ENCODE measurements at places on chromosomes 5 and 9.

- no peak for DNase-seq
Observed at GRCh38 chr9:102975251-102975650, 19.9 kb upstream of the CYLC2 start.

DNA sequence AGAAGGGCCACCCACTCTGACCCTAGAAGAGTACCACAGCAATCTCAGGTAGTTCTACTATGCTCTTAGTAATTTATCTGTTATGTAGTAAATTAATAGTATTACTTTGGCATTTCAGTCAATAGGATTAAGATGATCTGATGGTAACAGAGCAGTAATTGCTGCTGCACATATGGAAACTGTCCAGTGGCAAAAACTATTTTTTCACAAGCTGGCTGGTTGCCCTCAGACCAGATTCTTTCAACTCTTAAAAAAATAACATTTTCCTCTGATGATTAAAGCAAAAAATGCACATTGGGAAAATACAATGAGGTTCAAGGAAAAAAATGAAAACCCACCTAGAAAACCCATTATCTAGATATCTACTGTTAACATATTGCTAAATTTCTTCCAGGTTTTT lies 19.7 kb downstream of the GLRA1 start:
- no peak for DNase-seq

DNA sequence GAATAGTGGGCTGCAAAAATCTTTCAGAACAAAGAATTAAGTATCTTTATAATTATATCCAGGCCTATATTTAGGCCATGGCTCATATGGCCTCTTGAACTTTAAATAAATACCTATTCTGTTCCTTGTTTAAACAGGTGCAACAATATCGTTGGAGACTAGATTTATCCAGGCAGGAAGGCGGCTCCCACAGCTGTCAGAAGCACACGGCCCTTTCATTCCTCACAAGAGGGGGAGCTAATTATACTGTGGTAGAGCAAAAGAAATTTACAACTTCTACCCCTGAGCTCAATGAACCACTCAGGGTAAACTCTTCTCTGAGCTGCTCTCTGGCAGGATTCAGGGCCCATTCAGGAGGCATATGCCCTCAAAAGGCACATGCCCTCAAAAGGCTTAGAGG lies 31.3 kb downstream of the TMEM174 start:
- DNase-seq, result no peak

- DNase-seq, result no peak
Observed at GRCh38 chr5:116439905-116440304, 134.7 kb downstream of the SEMA6A start.

- DNase-seq, result no peak
Observed at GRCh38 chr5:29462241-29462640, 1731.2 kb upstream of the CDH6 start.

DNA sequence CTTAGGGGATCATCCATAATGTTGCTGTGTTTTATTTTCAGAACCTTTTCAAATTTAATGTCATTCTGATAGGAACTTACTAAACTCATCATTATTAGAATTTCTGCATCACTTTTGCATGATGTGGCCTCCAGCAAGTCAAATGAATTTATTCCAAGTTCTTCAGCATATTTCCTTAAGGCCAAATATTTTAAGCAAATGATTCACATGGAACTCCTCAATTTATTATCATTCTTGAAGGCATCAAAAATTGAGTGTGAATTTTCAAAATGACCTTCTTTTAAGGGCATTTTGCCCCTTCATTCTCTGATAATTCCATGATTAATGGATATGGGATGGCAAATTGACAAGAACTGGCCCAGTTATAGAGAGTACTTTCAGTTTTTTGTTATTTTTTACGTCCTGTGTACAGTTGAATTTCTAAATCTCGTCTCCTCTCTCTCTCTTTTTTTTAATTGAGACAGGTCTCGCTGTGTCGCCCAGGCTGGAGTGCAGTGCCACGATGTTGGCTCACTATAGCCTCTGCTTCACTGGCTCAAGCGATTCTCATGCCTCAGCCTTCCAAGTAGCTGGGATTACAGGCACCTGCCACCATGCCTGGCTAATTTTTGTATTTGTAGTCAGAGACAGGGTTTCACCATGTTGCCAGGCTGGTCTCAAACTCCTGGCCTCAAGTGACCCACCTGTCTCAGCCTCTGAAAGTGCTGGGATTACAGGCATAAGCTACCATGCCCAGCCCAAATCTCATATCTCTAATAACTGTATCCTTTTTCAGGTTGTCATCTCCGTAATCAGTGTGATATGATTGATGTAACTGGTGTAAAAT lies 29.1 kb downstream of the GPR21 start:
- no peak for DNase-seq

DNA sequence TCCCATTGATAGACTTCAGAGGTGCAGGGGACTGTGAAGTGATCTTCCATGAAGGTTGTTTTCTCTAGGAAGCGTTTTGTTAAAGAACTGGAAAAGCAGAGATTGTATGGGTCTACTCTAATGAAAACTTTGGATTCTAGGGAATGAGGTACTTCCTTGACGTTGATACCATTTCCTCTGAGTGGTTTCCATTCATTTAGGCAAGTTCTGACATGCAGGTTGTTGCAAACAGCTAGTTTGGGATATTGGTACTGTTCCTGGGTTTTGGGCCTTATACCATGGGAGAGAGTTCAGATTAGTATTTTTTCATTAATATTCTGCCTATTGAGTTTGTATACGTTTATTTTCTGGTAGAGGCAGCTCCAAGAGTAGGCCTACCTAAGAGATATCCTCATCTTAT lies 25.7 kb downstream of the SMARCA2 start:
- no peak for DNase-seq

GRCh38 chr5:158599157-158599556 lies 500.6 kb downstream of the EBF1 start:
- no peak for DNase-seq

DNA sequence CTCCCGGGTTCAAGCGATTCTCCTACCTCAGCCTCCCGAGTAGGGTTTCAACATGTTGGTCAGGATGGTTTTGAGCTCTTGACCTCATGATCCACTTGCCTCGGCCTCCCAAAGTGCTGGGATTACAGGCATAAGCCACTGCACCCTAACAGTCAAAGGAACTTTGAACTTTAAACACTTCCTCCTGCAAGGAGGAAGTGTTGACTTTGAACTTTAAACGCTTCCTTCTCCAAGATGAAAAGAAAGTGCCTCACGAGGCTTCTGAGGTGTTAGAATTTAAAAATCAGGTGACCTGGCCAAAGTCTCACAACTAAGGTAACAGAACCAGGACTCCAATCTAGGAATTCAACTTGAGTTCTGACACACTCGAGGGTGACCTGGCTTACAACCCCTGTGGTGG lies 150.9 kb downstream of the BRINP1 start:
- DNase-seq, result no peak

DNA sequence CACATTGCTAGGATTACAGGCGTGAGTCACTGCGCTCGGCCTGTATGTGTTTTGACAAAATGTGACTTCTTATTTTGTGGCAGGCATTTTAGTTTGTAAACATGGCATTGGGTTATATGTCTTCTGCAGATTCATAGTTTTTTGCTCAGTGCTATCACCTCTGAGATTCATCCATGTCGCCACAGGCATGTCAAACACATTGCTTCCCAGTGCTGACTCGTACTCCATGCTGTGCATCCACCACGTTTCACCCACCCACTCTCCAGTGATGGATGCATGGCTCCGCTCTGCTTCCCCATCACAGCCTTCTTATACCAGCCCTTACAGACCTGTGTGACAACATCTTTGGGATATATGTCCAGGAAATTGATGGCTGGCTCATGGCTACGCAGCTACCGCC lies 158.8 kb downstream of the GAS1 start:
- peak; percentile 31 for DNase-seq

DNA sequence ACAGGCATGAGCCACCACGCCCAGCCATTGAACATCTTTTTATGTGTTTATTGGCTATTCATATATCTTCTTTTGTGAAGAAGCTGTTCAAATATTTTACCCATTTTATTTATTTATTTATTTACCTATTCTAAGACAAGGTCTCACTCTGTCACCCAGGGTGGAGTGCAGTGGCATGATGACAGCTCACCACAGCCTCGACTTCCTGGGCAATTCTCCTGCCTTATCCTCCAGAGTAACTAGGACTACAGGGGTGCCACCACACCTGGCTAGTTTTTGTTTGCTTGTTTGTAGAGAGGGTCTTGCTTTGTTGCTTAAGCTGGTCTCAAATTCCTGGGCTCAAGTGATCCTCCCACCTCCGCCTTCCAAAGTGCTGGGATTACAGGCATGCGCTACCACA lies 33.5 kb downstream of the NAIF1 start:
- DNase-seq, result no peak

- DNase-seq, result no peak
Observed at GRCh38 chr5:142568996-142569335, 116.9 kb downstream of the FGF1 start.

- DNase-seq, result no peak
Observed at GRCh38 chr5:127216898-127217675, 73.5 kb upstream of the MEGF10 start.

GRCh38 chr9:111839987-111840386 lies 45.2 kb upstream of the SHOC1 start:
- no peak for DNase-seq

DNA sequence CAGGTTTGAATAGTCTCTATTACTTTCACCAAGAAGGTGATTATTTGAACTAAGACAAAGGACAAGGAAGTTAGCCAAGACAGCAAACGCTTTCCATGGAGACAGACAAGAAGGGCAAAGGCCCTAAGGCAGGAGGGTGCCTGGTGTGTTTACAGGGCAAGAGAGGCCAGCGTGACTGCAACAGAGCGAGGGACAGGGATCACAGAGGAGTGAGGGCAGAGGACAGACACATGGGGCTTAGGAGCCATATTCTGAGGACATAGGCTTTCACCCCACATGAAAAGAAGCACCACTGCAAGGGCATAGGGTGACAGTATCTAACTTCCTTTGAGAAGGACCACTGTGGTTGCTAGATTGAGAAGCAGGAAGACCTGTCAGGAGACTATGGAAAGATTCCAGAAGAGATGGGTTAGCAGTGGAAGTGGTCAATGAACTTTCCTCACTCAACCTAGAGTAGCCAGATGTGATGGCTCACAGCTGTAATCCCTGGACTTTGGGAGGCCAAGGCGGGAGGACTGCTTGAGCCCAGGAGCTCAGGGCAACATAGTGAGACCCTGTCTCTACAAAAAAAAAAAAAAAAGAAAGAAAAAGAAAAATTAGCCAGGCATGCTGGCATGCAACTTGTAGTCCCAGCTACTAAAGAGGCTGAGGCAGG lies 5.0 kb upstream of the HAVCR1 start:
- DNase-seq, result no peak

DNA sequence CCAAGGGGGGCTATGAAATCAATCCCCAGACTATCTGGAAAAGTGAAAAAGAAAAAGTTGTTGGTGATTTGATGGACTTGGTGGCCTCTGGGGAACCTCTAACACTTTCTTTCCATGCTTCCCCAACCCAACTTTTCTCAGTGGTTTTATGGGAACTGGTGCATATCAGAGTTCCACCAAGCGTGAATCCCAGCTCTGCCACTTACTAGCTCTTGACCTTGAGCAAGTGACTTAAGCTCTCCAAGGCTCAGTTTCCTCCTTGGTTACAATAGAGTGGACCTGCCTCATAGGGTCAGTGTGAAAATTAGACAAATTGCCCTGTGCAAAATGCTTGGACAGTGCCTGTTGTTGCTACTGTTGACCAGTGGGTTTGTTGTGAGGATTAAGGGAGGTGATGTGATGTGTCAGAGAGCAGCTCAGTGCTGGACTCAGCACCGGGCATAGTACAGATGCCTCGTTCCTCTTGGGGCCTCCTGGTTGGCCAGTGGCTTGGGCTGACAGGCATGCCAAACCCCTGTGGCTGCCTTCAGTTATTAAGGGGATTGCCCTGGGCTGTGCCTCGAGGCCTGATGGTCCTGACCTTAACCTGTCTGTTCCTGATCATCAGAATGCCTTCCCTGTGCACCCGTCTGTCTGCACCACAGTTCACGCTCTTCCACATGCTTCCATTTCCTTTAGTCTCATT lies 49.3 kb downstream of the COL15A1 start:
- DNase-seq, result peak; percentile 80

- no peak for DNase-seq
Observed at GRCh38 chr9:2319421-2319820, 302.2 kb upstream of the VLDLR start.

GRCh38 chr5:147388184-147389108 lies 121.4 kb downstream of the DPYSL3 start:
- DNase-seq, result no peak

DNA sequence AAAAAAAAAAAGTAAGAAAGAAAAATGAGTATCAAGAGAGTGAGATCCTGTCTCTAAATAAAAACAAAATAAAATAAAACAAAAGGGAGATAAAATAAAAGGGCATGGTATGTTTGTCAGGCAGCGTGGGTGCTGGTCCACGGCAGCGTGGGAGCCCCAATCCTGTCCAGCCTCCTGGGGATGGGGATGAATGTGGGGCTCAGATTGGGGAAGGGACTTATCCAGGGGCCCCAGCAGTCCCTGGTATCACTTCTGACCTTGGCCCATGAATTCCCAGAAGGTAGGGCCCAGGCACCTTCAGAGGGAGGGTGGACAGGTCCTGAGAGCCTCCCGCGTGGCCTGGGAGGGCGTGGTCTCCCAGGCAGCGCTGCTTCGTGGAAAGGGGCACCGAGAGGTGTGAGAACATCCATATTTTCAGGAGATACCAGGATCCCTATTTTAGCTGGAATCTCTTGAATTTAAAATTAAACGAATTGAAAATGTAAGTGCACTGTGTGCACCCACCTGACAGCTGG lies 71.2 kb downstream of the ZNF354C start:
- no peak for DNase-seq

DNA sequence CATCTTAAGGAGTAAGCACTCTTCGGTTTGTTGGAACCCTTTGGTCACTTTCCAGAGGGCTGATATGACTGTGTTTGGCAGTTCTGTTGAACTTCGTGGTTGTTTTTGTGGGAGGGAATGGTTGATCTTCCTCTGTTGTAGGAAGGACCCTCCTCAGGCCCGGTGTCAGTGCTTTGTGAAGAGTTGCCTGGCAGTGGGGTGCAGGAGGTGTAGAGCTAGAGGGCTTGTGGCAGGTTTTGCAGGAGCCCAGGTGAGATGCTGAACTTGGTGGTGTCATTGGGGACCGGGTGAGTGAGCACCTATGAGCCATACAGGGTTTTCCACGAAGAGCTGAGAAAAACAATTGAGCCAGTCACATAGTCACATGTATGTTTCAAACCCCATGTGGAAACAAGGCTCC lies 27.2 kb downstream of the SECISBP2 start:
- no peak for DNase-seq
